CD4-positive, alpha-beta T cell treated with Interferon alpha-2 for 1 hour (primary cell): ENCODE measurements at places on chromosomes 1 and 21.

DNA sequence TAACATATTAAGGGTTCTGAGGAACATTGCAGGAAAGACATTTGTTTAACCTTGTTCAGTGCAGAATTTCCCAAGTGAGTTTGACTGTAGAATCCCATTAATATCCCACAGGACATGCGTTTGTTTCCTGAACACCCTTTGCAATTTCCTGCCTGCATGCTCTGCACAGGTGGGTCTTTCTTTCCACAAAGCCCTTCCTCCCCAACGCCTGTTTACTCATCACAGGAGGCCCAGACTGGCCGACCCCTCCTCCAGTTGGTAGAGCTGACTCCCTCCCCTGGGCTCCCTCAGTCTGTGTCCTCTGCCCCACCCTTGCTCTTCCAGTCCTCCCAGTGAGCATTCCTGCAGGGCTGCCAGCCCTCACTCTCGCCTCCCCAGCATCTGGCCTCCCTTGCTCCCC lies 47.5 kb upstream of the CTPS1 start:
- no peak for DNase-seq

- DNase-seq = no peak
Observed at GRCh38 chr1:41382480-41383090, 21.4 kb downstream of the FOXO6 start.

DNA sequence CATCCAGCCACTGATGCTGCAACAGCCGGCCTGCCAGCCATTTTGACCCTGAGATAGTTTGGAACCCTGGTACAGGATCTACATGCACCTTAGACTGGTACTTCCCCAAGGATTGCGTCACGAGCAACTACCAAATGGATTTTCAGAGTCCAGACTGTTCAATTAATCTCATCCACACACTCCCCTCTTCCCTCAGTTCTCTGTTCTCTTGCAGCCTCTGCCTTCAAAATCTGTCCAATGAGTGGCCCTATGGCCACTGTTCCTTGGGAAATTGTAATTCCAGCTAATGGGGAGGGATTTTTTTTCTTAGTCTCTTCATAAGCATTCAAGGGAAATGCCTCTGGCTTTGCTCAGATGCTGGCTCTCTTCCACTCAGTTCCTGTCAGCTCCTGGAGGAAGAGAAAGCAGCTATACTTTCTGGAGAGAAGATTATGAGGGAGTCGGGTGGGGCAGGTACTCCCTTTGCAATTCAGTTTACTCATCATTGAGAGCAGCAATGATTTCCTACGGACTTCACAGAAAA lies 19.8 kb upstream of the UAP1 start:
- DNase-seq = no peak

DNA sequence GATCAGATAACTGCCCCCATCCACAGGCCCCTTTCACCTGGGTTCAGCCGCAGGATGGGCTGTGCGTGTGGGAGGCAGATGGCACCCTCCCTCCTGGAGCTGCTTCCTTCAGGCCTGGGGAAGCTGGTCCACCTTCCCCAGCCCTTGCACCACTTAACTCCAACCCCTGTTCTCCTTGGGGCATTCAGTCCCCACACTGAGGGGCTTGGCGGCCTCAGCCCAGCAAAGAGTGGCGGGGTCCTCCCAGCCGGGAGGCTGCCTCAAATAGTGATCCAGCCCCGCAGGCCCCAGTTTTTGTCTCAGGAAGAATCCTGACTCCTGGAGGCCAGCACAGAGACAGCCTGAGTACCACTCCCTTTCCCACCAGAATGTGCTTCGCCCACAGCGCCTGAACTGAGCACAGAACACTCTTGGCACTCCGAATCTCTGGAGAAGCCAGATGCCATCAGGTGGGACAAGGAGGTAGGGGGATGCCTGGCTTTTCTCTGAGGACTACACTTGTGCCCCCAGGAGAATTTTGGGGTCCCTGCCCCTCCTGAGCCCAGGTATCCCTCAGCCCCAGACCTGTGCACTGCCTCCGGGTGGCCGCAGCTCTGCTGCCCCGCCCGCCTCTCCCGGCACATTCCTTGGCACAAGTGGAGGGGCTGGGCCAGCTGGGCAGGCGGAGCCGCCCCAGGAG lies 936 bp downstream of the PAQR6 start:
- no peak for DNase-seq

GRCh38 chr1:69929308-69930057 lies 275.9 kb downstream of the LRRC40 start:
- DNase-seq = no peak

- no peak for DNase-seq
Observed at GRCh38 chr1:160814856-160815255, 18.9 kb downstream of the LY9 start.
